ENCODE measurements at places on chromosomes 5 and 9.
A peak's percentile ranks its signal among the peaks of the same experiment; 100 is the strongest.

GRCh38 chr5:76152161-76152560 is 69.0 kb downstream of the SV2C start:
- DNase-seq, result no peak

DNA sequence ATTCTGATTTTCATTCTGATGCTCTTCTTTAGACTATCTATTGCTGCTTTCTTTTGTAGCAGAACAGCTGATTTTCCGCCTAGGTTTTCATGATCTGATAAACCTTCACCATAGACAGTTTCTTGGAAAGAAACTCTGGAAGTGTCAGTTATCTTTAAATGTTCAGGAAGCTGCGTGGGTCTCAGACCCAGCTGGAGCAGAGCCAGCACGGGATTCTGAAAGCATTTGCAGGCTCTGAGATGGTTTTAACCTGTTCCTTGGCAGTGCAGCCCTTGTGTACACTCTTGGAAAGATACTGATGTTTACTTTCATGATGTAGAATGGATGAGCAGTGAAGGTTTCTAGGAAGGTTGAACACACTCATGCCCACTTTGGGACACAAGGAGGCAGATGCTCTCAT is 178.0 kb upstream of the DMRT1 start:
- no peak for DNase-seq

DNA sequence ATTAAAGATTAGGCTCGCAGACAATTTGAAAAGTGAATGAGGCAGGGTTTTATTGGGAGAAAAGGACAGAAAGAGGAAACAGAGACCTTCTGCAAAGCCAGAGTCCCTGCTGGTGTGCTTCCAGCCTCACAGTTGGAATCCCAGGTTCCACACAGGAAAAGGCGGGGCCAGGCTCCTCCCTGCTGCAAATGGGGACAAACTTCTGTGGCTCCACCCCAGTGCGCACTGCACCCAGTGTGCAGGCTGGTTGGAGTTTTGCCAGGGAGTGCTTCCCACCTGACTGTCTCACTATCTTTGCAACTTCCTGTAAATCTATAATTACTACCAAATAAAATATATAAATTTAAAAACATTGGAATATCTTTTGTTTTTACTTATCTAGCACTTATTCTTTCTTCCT is 386.0 kb upstream of the GRIN3A start:
- no peak for DNase-seq

DNA sequence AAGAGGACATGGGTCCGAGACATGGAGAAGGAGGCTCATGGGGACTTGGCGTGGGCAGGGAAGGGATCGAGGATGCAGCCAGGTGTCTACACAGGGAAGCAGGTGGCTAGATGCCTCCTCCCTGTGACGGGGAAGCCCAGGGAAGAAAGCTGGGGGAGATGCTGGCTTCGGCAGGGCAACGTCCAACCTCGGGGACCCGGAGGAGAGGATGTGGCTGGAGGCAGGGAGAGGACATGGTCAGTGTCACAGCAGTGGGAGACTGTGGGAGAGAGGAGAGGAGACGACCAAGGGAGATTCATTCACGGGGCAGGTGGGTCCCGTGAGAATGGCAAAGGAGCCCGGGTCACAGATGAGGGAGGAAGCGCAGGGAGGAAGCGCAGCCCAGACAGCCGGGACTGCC is 73.2 kb upstream of the PHYKPL start:
- DNase-seq, result no peak

- no peak for DNase-seq
These were observed 200.9 kb downstream of the GDNF start for GRCh38 chr5:37638897-37639296.

GRCh38 chr5:144024545-144024944 is 145.9 kb downstream of the YIPF5 start:
- DNase-seq, result no peak

- no peak for DNase-seq
These were observed 43.9 kb downstream of the RXRA start for GRCh38 chr9:134370213-134370492.

- no peak for DNase-seq
These were observed 572 bp downstream of the NR4A3 start for GRCh38 chr9:99822109-99822805.

GRCh38 chr5:59380350-59380951 is 513.1 kb downstream of the PDE4D start:
- peak; percentile 76 for DNase-seq

GRCh38 chr9:135239769-135240141 is 152.3 kb downstream of the OLFM1 start:
- no peak for DNase-seq

GRCh38 chr9:82903503-82903902 is 159.4 kb downstream of the RASEF start:
- no peak for DNase-seq

DNA sequence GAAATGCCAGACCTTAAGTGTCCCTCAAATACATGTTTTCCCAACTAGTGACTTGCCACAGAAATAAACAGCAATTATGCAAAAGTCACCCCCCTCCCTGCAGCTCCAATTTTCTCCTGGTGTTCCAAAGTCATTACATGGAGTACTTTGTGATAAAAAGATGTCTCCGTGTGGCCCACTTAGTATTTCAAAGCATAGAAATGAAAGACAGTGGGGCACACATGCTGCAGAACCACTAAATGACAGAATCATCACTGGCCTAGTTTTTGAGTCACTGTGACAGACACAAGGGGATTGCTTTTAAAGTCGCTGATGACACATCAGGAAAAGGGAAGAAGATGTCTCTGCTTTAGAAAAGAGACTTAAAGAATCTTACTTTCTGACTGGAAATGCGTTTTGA is 323.4 kb downstream of the PSAT1 start:
- DNase-seq, result no peak

GRCh38 chr5:65172486-65173129 is 309.1 kb downstream of the ADAMTS6 start:
- no peak for DNase-seq

GRCh38 chr5:137092831-137093230 is 406.3 kb downstream of the SPOCK1 start:
- no peak for DNase-seq

GRCh38 chr5:180975338-180975737 is 13.3 kb upstream of the BTNL3 start:
- DNase-seq, result no peak

- no peak for DNase-seq
These were observed 95.6 kb upstream of the ZNF608 start for GRCh38 chr5:124841829-124842712.

GRCh38 chr5:125829349-125829748 is 593.9 kb upstream of the GRAMD2B start:
- DNase-seq, result no peak

GRCh38 chr5:176730815-176731475 is 79.4 kb upstream of the UNC5A start:
- no peak for DNase-seq

GRCh38 chr5:76641514-76642120 is 18.4 kb upstream of the F2RL2 start:
- peak; percentile 20 for DNase-seq

- DNase-seq, result peak; percentile 70
These were observed 282.9 kb downstream of the NR3C1 start for GRCh38 chr5:143120460-143121134.

GRCh38 chr9:94168203-94169000 is 84.1 kb downstream of the PTPDC1 start:
- peak; percentile 22 for DNase-seq

DNA sequence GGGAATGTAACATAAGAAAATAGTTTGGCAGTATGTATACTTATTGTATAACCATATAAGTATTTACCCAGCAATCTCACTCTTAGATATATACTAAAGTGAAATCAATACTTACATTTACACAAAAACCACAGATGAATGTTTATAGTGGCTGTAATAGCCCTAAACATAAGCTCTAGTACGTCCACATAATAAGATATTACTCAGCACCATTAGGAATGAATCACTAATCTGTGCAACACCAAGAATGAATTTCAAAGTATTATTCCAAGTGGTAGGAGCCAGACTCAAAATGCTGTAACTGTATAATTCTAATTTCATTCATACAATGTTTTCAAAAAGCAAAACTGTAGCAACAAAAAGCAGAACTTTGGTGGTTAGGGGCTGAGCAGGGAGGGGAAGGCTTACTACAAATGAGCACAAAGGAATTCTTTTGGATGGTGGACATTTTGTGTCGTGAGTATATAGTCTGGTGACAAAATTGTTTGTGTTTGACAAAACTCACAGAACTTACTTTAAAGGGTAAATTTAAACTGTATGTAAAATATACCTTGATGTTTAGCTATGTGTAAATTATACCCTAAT is 11.9 kb upstream of the C5orf46 start:
- DNase-seq, result no peak

DNA sequence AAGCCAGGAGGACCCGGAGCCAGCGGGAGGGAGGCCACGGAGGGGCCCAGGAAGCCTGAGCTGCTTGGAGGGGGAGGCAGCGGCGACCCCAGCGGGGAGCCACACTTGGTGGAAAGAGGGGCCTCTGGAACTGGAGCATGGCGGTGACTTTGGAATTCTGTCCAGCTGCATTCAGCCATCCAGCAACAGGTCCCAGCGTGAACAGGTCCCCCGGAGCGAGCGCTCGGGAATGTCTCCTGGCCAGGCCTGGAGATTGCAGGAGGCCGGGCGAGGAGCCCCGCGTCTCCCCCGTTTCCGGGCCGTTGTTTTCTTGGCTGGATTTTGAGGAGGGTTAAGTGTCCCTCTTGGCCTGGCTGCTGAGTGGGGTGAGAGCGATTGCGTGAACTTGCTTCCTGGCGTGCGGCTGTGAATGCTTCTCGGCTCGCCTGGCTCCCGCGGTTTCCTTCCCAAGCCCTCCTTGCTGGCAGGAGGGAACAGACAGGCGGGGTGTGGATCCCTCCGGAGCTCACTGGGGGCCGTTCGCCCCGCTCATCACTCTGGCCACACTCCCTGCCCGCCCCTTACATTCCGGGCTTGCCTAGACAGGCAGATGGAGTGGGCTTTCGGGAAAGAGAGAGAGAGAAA is 125.3 kb upstream of the IRX4 start:
- no peak for DNase-seq

DNA sequence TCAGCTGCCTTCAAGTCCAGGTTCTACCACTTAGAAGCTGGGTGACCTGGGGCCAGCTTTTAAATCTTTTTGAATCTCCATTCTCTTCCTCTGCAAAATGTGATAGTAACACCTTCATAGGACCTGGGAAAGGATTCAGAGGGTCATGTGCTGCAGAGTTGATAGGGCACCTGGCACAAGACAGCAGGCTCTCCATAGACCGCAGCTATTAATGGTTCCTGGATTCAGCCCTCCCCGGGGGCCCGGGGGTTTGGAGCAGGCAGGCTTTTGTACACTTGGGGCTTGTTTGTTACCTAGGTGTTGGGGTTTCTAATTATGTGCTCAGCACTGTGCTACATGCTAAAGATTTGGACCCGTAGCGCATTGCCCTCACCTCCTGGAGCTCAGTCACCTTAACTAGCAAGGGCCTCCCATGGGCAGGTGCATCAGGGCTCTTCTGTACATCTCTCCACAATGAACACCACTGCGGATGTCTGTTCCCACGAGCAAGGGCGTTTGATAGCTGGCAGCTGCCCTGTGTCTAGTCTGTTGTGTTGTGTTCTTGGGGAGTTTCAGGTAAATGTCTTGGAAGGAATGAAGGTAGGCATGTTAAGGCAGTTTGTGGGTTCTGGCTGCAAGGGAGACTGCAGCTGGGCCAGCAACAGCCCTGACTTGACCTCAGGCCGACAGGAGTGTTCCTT is 12.1 kb downstream of the PRRC2B start:
- DNase-seq, result peak; percentile 64

DNA sequence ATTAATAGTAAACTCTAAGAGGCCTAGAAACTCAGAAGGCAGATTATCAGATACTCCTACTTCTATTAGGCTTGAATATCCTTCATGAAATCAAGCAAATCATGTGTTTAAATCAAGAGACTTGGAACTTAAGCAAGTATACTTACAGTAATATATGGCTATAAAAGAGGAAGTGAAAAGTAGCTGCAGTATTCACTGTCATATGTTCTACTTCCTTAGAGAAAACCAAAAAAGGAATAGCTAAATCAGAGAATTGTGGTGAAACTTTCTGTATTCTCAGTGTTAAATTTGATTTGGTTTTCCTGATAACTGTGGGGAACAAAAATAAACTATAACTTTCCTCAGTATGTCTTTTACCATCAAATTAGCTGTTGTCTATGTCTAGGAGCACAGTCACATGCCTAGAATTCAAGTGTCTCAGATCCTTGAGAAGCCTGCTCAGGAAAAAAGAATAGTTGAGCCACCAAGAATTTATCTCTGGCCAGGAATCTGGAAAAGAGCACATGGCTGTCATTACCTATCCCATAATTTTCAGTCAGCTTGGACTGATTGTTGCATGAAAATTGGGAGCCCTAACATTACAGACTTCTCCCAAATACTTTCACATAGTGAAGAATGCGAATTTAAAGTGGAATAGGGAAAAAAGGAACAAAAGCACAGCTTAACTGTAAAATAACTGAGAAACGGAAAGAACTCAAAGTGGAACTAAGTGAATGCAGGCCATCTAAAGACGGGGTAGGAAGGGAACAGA is 1.7 kb downstream of the FKBP15 start:
- no peak for DNase-seq

GRCh38 chr9:106773750-106774149 is 89.2 kb upstream of the ZNF462 start:
- DNase-seq, result no peak

DNA sequence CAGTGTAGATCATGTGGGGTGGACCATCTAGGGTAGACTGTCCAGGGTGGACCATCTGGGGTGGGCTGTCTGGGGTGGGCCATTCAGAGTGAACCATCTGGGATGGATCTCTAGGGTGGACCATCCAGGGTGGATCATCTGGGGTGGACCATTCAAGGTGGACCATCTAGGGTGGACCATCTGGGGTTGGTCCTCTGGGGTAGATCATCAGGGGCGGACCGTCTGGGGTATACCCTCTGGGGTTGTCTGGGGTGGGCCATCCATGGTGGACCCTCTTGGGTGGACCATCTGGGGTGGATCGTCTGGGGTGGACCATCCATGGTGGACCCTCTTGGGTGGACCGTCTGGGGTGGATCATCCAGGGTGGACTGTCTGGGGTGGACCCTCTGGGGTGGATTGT is 64.3 kb downstream of the KCNT1 start:
- no peak for DNase-seq

- DNase-seq, result no peak
These were observed 29.3 kb downstream of the RCL1 start for GRCh38 chr9:4822057-4822456.

- DNase-seq, result no peak
These were observed 94.5 kb downstream of the F2RL2 start for GRCh38 chr5:76528547-76529331.

DNA sequence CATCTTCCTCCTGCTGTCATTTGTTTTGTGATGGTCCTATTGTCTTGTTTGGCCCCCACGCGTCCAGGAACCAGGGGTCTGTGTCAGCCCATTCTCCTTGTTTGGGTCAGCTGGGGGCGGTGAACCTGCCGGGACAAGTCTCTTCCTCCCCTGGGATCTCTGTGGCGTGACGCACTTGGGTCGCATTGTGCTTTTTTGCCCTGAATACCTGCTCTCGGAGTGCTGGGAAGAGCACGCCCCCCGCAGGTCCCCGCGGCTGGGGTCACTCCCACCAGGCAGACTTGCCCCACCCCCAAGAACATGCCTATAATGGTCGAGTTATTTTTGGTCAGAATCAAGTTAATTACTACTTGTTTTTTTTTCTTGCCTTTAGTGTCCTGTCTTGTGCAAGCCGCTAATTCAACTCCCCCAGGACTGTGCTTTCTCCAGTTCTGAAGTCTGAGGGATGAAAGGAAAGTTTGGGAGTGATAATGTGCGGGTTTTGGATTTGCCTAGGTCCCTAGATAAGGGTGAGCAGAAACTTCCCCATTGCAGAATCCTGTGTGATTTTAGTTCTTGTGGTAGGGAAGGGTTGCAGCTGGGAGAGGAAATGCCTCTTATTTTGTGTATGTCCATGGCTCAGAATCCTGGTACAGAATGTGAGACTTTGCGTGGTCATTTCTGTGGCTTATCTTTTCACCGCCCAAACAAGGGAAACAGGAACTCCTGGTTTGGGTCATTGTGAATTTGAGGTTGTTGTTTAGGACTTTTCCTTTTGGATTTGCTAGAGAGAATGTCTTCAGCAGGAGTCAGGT is 789 bp downstream of the ACER2 start:
- peak; percentile 41 for DNase-seq
